H1 (cell line): ENCODE measurements at places on chromosomes 5 and 9.

- DNase-seq: no peak
These were observed 53.7 kb downstream of the RICTOR start for GRCh38 chr5:39020458-39020857.

- no peak for DNase-seq
These were observed 5.7 kb upstream of the GAPVD1 start for GRCh38 chr9:125255781-125256391.

DNA sequence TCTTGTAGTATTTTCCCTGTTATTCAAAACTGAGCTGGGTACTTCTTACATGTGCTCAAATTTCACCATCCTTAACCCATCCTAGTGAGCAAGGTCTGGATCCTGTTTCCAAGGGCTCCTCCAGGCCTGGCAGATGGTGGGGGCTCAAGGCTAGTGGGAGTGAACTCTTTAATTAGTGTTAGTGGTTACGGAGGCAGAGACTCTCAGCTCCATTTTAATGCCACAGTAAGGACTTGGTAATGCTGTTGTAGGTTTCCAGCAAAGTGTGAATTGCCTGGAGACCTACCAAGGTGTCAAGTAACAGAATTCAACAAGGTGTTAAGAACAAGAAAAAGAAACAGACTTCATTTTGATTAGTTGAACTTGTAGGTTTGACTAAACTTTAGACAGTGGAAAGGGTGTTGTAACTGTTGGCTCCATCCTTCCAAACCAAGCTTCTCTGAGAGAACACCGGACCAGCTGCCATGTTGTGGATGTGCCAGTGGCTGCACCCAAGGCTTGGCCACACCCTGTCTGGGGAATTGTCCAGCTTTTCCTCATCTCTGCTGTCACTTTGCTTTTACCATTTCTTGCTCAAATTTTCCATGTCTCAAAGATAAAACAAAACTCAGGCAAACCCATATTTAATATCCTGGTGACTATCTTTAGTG lies 98.7 kb downstream of the ADCY2 start:
- DNase-seq: no peak

GRCh38 chr9:11618241-11618805 lies 1005.5 kb upstream of the PTPRD start:
- DNase-seq: no peak

- no peak for DNase-seq
These were observed 117.0 kb upstream of the NR5A1 start for GRCh38 chr9:124623966-124624734.

- no peak for DNase-seq
These were observed 57.4 kb downstream of the THBS4 start for GRCh38 chr5:80092486-80093107.

DNA sequence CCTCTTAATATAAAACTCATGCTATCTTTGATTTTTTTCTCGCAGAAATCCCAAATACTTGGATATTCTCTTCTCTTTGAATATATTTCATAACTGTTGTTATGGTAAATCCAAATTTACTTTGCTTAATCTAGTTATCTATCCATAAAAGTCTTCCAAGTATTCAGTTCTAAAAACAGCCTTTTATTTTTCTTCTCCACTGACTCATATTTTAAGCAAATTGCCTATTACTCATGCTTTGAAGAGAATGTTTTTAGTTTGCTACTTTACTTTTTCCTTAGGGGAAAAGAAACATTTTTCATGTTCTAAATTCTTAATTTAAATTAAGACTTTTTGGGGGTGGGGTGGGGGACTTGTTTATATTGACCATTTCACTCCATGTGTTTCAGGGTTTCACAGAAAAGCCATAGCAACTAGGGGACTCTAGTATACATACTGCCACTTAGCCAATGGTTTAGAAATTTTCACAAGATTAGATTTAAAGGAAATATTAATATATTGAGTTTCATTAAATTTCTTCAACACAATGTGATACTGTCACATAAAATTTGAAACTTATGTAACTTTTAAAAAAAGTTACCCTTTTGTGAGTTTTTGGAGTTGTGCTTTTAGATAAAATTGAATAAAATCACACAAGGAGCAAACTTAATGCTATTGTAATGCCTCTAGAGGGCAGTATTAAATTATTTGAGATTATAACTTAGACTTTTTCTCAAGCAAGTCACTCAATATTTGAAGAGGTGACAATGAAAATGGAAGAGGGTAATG lies 545.8 kb upstream of the ARRDC3 start:
- no peak for DNase-seq

- no peak for DNase-seq
These were observed 135.9 kb upstream of the RPS23 start for GRCh38 chr5:82414041-82414388.

DNA sequence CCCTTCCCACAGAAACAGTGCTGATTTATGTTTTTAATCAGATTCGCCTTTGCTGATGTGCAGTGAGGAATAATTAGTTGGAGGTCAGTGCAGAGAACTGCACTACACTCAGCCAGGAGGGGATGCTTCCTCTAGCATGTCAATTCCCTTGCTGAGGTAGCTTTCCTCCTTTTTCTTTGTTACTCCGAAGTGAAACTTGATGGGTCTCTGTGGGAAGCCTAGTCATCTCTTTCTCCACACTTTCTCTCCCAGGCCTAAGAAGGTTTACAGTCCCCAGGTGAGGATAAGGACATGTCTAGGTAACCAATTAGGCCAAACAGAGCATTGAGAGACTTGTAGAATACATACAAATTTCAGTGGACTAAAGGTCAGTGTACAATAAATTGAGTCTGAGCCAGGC lies 461.8 kb downstream of the KIF4B start:
- DNase-seq: no peak

DNA sequence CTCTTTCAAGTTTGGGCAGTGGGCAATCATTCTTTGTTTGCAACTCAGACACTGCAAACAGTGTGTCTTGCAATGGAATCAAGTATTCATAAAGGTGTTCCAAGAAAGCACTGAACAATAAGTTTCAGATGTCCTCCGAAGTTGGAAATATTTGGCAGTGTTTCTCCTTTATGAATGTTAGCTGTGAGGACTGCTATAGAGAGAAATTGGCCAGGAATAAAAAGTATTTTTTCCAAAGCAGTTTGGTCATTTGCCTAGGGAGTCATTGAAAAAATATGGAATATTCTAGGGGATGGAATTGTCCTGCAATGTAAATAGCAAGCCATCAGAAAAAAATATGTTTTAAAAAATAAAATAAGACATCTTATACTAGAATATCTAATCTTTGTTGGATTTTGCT lies 688.6 kb upstream of the SEMA6A start:
- no peak for DNase-seq
